ENCODE measurements at places on chromosomes 3 and 15. TPM values are rescaled to one million over a fixed set of nuclear protein-coding genes. Genes with fewer than 3 reads are reported as not detected.

C3orf49 gene
- not detected for total RNA-seq

SRGAP3 gene
- total RNA-seq: 106 TPM

ROBO1 gene
- 193 TPM for total RNA-seq

RAD51 gene
- total RNA-seq: 1.8 TPM

ETFA gene
- total RNA-seq: 87.0 TPM

POLR2H gene
- 35.3 TPM for total RNA-seq

TEX9 gene
- total RNA-seq: 61.6 TPM

CORO2B gene
- 19.6 TPM for total RNA-seq

SLC22A13 gene
- 0.69 TPM for total RNA-seq

ARGFX gene
- not detected for total RNA-seq

HYAL1 gene
- total RNA-seq: 0.69 TPM

PLA2G4D gene
- total RNA-seq: under 0.01 TPM

TERC gene
- 71.0 TPM for total RNA-seq

FBXL22 gene
- 1.4 TPM for total RNA-seq

SPATA12 gene
- total RNA-seq: not detected

CDHR4 gene
- 0.23 TPM for total RNA-seq

ACTRT3 gene
- total RNA-seq: 9.2 TPM

LXN gene
- 9.5 TPM for total RNA-seq

IQCH gene
- 7.8 TPM for total RNA-seq

CADPS gene
- total RNA-seq: 370 TPM

SLITRK3 gene
- total RNA-seq: 26.5 TPM

AQP9 gene
- 0.92 TPM for total RNA-seq

NR2E3 gene
- not detected for total RNA-seq

CFAP20DC gene
- total RNA-seq: 3.2 TPM

VGLL3 gene
- 1.6 TPM for total RNA-seq

CGGBP1 gene
- 142 TPM for total RNA-seq

GP9 gene
- total RNA-seq: not detected

SERPINI2 gene
- total RNA-seq: 3.7 TPM

NANOGP8 gene
- total RNA-seq: 0.69 TPM

SLCO2A1 gene
- total RNA-seq: 0.69 TPM

ISLR2 gene
- 60.2 TPM for total RNA-seq

WDR49 gene
- total RNA-seq: 34.6 TPM

ZDHHC23 gene
- total RNA-seq: 11.3 TPM

PLAAT1 gene
- 13.6 TPM for total RNA-seq

TLR9 gene
- under 0.01 TPM for total RNA-seq

CFAP91 gene
- 12.9 TPM for total RNA-seq

SAMD7 gene
- total RNA-seq: not detected

ATP13A5 gene
- 0.92 TPM for total RNA-seq

TIGIT gene
- not detected for total RNA-seq

FANCD2OS gene
- total RNA-seq: not detected

MOBP gene
- 0.92 TPM for total RNA-seq

FMN1 gene
- 2.1 TPM for total RNA-seq

WDR48 gene
- total RNA-seq: 84.7 TPM

GHSR gene
- total RNA-seq: 0.69 TPM

PSMD6 gene
- 64.8 TPM for total RNA-seq

CTXN2 gene
- 1.6 TPM for total RNA-seq

GOLGA8K gene
- 1.2 TPM for total RNA-seq

GAP43 gene
- 418 TPM for total RNA-seq

STRA6 gene
- total RNA-seq: 6.7 TPM

GOLGA6B gene
- total RNA-seq: not detected

RETNLB gene
- total RNA-seq: not detected

TRAT1 gene
- not detected for total RNA-seq

KY gene
- total RNA-seq: 1.6 TPM

C3orf70 gene
- total RNA-seq: 54.9 TPM

LMLN gene
- total RNA-seq: 15.0 TPM

SYNM gene
- total RNA-seq: 14.8 TPM
